ENCODE measurements at places on chromosomes 12 and 14.

DNA sequence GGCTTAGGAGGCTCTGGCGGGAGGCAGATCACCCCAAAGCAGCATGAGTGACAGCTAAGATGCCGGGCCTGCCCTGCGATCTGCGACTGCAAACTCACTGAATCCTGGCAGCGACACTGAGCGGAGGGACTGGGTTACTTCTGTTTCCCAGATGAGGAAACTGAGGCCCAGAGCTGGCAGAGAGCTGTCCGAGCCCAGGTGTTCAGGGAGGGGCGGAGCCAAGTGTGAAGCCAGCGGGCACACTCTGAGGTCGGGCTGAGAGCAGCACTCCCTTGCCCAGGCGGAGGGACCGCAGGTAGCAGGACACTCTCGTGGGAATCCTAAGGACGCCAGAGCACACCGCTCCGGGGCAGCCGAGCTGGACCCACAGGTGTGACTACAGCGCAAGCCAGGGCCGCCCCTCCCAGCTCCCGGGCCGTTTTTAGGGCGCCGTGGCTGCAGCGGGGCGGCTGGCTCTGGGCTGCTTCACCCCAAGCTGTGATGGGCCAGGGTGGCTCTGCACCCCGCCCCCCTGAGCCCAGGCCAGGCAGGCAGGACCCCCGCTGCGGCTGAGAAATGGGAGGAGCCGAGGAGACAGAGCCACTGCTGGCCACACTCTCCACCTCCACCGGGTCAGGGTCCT, 27.4 kb downstream of the MMP17 start:
- DNase-seq, result no peak

DNA sequence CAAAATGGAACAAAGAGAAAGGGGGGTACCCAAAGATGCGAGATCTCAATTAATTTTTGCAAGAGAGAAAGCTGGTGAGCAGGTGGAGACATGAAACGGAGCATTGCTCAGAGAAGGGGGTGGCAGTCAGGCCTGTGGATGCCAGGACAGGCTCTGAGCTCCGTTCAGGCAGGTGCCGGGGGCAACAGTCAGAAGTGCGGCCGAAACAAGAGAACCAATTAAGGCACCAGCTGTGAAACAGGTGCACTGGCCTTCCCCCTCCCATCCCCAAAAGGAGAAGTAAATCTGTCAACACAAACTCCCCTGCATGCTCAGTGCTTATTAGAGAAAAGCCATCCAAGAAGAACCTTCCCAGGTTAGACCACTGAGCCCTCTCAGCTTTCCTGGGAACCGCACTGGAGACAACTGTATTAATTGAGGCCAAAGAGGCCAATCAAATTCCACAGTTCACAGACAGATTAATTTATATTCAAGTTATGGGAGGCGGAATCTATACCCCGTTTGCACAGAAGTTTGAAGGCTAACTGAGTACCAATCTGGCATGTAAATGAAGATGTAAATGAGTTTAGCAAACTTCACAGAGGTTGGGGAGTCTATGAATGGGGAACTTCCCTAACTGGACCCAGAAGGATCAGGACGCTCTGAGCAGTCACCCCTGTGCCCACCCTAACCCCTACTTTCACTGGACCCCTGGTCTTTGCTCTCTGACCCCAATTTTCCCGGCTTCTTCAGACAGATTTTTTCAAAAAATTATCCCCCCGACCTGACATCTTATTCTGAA, 20.9 kb downstream of the OAS2 start:
- no peak for DNase-seq

DNA sequence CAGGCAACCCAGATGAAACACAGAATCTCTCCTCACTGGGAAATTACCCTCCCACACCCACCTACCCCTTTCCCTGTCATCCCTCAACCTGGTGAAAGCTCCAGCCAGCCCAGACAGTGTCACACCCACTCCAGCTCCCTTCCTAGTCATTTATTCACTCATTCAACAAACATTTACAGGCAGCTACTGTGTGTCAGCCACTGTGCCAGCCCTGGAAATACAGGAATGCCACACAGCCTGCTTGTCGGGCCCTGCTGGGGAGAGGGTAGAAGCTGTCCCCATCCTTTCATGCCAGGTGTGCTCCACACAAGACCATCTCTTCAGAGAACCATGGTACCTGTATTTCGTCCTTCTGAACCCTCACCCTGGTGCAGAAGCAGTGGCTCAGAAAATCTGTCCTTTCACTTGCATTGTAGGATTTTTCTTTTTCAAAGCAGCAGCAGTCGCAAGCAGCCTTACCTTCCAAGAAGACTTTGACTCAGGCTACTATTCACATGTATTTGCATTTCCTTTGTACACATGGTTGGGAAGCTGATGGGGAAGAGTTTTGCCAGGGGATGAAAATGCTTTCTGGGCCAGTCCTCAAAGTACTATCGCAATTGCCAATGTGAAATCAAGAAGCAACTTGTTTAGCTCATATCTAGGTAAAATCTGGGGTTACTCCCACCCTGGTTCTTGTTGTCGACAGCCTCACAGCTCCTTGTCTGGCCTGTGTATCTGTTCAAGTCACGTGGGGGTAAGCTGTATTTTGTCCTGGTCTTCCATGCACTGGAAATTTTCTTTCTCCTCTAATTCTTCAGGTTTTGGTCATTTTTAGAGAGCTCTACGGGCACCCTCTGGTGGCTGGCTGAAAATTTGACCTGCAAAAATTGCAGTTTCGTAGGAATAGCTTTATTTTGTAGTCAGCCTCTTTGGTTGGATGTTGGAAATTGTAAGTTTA, 147.4 kb upstream of the EGLN3 start:
- no peak for DNase-seq

- no peak for DNase-seq
Observed at GRCh38 chr14:35352274-35353233, 52.0 kb downstream of the NFKBIA start.

DNA sequence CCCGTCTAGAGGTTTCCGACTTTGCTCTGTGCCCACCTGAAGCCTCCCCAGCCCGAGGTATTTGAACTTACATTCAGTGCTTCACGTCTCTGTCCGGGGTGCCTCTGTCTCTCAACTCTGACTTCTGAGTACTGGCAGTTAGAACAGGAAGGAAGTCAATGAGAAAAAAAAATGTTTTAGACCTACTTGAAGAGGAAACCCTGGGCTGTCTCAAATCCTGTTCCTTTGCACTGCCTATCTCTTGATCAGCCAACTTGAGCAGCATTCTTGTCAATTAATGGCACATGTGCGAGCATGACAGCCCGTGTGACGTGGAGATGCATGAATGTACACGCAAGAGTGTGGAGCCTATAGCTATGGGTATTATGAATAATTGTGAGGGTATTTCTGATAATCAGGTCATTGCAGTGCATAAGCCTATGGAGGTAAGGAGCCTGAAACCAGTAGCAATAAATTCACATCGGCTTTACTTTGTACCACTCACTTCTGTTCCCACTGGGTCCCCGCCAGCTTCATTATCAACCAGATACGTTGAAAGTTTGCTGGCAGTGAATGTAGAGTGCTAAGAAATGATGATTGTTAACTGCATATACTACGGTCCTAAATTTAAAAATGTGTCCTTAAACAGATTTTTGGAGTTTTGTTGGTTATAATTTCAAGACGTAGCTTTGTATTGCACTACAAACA, at the start of gene ARHGDIB:
Gene ARHGDIB (minus strand): TSS at position 136 of the 687 bp plus-strand sequence. CDS start 10,889 bp downstream, outside the sequence.
- no peak for DNase-seq

- no peak for DNase-seq
Observed at GRCh38 chr14:51059032-51059431, 35.9 kb downstream of the TRIM9 start.

- DNase-seq, result no peak
Observed at GRCh38 chr12:30845676-30846075, 80.9 kb upstream of the TSPAN11 start.

DNA sequence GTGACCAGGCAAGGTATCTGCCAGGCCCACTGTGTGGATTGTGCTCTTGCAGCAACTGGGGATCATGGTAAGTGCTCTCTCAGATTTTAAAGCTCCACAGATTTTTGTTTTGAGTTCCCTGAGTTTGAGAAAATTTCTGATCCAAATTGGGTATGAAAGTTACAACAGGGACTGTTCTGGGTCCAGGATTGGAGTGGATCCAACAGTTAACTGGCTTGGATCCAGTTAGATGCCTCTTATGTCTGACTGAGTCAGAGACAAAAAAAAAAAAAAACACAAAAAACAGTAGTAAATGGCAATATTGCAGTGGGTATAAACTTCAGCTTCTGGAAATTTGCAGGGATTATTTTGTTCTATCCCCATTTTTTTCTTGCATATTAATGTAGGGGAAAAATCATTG, 598.8 kb downstream of the C12orf50 start:
- DNase-seq, result no peak

GRCh38 chr12:39003541-39004155, 98.3 kb upstream of the CPNE8 start:
- no peak for DNase-seq

- DNase-seq, result no peak
Observed at GRCh38 chr14:76926521-76927251, 100.5 kb downstream of the LRRC74A start.

DNA sequence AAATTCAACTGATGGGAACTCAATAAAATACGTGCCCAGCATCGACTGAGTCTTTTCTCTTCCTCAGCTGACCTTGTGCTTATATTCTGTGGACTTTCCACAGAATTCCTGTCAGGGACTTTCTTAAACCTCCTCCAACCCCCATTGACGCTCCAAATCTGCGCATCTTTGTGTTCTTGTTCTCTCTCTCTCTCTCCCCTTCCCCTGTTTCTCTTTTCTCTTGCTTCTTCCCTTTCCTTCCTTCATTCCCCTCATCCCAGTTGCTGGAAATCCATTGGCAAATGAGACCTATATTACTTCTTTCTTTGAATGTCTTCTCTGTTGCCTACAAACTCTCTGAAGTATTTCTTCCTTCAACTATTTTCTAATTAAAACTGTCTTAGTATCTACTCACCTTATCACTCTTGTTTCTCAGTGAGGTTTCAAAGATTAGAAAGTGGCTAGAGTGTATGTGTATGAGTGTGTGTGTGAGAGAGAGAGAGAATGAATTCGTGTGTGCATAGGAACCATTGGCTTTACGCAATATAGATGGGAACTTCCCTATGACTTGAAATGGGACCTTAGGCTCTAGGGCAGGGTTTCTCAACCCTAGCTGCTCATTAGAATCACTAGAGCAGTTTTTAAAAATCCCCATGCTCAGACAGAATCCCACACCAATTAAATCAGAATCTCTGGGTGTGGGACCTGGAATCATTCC, 41.8 kb upstream of the DHRS7 start:
- DNase-seq, result no peak

DNA sequence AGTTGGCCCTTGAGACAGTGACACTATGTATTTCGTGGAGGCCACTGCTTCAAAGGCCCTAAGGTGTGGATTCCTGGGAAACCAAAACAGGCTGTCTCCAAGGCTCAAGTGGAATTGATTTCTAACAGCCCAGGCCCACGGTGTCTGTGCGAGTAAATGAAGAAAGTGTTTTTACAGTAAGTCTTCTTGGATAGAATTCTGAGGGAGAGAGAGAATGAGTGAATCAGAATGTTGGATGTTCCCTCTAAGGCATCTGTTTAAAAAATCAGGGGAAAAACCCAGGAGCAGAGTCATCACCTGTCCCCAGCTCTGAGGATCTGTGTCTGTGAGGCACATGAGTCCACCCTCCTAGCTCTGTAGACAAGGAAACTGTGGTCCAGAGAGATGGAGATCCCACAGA, 22.3 kb upstream of the BDKRB1 start:
- no peak for DNase-seq

DNA sequence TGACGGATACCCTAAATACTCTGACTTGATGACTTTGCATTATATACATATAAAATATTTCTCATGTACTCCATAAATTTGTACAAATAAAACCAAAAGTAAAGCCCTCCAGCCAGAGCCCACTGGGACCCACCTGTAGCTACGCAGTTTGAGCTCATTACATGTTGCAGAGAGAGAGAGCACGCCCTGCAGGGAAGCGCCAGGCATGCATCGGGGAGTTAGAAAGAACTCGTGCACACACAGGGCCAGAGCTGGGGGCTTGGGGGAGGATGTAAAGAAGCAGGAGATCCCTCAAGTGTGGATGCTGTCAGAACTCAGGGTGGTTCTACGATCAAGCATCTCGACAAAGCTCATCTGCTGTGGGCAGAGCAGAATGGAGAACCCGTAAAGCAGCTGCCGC, 178.5 kb upstream of the RTL1 start:
- no peak for DNase-seq

DNA sequence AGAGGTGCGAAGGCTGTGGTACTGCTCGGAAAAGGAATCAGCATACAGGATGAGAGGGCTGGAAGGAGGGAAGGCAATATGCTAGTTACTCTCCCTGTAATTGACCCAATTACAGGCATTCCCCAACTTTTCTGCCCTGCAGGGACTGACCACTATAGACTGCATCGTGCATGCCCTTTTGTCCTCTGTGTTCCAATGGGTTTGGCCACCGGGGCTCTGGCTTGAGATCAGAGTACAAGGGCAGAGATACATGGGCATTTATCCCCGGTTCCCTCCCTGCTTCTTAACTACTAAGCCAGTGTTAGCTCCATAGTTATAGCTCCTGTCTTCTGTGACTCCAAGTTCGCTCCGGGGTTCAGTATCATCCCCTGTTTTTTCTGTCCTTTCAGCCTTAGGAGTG, 59.7 kb downstream of the GTF2A1 start:
- no peak for DNase-seq

DNA sequence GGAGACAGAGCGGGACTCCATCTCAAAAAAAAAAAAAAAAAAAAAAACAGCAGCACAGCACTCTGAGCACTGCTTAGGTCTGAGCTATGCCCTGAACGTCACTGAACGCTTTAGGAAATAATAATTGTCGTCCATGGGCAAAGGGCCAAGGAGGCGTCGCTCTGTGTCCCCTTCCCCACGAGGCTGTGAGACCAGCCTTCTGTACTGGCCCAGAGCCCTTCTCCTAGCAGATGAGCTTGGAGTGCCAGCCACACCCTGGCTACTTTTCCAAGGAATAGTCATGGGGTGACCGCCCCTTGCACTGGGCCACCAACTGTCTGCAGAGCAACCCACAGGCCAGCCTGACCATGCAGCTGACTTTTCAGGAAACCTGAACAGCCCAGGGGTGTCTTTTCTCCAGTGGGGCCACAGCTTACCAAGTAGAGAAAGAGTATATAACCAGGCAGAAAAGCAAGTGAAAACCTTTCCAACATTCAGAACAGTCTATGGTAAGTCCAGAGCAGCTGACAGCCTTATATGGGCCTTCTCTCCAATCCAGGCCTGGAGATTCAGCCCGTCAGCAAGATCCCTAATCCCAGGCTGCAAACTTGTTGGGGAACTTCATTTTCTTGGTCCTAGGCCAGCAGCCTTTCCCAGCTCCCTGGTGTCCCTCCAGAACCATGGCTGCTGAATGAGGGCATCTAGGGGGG, 28.5 kb downstream of the CD9 start:
- no peak for DNase-seq

- DNase-seq, result no peak
Observed at GRCh38 chr14:49306152-49306751, 279.9 kb downstream of the RPS29 start.

- peak; percentile 19 for DNase-seq
Observed at GRCh38 chr12:118402251-118402650, 25.9 kb downstream of the SUDS3 start.

DNA sequence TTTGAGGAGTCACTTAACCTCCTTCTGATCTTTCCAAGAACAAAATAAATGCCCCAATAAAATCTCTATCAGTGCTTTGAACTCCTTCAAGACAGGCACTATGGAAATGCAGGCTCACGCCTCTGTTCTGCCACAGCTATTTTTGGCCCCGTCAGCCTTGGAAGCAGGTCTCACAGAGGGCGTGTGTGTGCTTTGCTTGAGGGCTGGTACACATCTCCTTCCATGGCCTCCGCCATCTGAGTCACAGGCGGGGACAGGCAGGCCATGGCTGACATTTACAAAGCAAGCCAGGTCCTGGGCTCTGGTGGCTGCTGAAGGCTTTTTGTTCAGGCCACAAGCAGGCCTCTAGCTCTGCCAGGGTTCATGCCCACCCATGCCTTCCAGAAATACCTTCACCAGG, 16.0 kb downstream of the PRIMA1 start:
- no peak for DNase-seq

All from H54 (cell line).